ENCODE measurements at places on chromosomes 6 and 20.

DNA sequence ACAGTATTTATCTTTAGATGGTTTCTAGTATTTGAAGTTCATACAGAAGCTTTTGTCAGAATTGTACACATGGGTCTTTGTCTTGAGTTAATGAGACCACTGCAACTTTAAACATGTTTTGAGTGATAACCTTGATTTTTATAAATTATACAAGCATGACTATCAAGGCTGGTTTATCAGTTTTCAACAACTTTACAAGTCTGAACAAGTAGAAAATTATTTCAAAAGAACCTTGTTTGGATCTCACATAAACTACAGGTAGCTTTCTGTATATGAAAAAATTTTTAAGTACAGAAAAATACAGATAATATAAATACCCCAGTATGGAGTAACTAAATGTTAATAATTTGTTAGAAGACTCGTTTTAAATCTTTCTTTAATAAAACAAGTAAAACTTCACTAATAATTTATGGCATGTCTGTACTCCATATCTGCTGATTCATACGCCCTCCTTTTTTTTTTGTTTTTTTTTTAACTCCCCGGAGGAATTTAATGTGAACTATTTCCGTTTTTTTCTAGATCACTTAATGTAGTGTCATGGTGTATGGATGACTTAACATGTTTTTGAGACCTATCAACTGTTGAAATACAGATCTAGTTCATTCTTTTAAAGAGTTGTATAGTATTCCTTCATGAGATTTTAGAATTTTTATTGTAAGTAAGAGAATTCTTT, 18.3 kb downstream of the VAPB start:
- no peak for DNase-seq

- peak; percentile 12 for DNase-seq
These were observed 648 bp upstream of the BACH2 start for GRCh38 chr6:90297115-90297866.

DNA sequence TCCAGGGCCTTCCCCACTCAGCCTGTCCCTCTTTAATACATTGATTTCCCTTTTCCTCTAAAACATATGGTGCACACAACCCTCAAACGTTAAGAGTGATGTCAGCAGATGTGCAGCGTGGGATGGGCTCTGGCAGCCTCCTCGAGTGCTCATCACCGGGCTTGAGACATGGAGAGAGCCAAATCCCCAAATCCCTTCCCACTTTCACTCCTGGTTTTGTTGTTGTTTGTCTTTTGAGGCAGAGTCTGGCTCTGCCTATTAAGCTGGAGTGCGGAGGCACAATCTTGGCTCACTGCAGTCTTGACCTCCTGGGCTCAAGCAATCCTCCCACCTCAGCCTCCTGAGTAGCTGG, 5.8 kb upstream of the PLTP start:
- no peak for DNase-seq

- peak; percentile 49 for DNase-seq
These were observed 7.3 kb upstream of the ULBP2 start for GRCh38 chr6:149934249-149935156.

- DNase-seq: no peak
These were observed 61.5 kb downstream of the COL12A1 start for GRCh38 chr6:75144386-75144785.

DNA sequence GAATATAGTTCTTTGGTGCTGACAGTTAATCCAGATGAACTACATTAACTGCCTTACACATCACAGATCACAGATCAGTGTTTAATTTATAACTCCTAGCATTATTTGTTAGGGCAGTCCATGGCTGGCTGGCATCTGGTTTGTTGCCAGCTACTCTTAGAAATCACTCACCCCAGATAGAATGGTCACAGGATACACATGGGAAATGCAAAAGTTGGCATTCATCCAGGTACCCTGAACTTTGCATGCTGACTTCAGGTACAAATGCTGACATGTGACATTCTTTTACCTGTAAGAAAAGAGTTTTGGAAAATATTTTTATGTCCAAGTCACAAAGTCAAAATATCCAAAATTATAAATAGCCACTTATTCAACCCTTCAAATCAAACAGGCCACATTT, 20.2 kb downstream of the FBXL4 start:
- DNase-seq: peak; percentile 54

DNA sequence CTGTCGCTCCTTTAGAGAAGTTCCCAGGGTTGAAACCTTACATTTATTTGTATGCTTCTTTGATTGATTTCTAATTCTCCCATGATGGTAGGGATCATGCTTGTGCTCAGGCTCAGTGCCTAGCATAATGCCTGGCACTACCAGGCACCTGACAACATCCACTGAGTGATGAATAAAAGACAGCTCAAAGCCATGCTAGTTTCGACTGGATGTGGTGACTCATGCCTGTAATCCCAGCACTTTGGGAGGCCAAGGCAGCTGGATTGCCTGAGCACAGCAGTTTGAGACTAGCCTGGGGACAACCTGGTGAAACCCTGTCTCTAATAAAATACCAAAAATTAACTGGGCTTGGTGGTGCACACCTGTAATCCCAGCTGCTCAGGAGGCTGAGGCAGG, 11.6 kb upstream of the CD164 start:
- DNase-seq: no peak

DNA sequence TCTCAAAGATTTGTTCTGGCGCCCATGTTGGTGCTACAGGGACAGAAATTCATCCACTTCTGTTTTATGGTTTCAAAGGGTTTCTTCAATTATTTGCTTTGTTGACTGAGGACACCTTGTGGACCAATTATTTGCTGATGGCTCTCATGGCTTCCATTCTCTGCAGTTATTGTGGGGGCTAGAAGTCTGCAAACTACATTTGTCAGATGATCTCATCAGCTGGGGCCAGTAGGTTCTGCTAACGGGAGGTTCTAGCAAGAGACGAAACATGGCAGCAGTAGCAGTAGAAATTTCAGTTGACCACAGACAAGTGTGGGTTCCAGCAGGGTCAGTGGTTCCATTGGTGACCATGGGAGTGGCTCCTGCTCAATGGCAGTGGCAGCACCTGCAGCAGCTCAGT, 72.8 kb upstream of the BLCAP start:
- no peak for DNase-seq

- DNase-seq: no peak
These were observed 153.0 kb downstream of the CFAP61 start for GRCh38 chr20:20205141-20205861.

DNA sequence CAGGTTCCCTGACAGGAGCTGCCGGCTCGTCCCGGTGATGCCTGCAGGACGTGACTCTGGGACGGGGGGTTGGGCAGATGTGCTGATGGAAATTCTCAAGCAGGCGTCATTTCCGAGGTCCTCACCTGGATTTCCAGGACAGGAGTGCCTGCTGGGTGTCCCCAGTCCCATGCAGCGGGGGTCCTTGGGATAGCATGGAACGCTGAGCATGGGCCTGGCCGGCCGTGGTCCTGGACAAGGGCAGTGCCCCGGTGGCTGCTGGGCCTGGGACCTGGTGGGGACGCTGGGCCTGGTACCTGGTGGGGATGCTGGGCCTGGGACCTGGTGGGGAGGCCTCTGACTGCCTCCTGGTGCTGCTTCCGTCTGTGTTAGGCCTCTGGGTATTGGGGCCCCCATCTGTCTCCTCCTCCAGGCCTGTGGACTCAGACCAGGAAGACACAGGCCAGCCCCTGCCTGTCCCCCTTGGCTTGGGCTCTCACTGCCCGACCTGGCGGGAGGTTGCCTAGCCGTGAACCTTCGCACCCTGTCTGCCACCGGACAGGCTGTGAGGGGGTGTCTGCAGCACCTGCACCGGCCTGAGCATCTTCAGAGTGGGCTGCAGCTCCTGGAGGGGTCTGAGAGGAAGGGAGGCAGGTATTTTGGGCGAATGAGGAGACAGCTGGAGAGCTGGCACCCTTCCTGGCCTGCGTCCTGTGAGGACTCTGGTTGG, 6.2 kb downstream of the RTEL1 start:
- DNase-seq: no peak

DNA sequence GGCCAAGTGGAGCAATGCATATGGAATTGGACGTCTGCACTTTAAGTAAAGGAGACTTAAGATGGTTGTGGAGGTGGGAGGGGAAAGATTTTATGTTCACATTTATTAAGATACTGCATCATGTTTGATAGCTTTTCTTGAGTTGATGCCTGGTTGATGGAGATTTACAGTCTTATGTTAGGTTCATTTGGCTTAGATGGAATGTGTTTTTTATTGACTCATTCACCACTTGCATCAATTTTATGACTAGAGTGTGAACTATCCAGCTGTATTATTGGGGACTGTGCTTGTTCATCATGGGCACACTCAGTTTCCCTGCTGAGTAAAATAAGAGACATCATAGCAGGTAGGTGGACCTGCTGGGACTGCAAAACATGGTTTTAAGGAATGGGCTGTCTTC, 91.2 kb upstream of the SCP2D1 start:
- DNase-seq: no peak

- no peak for DNase-seq
These were observed 289 bp downstream of the FOXP4 start for GRCh38 chr6:41546475-41546865.

DNA sequence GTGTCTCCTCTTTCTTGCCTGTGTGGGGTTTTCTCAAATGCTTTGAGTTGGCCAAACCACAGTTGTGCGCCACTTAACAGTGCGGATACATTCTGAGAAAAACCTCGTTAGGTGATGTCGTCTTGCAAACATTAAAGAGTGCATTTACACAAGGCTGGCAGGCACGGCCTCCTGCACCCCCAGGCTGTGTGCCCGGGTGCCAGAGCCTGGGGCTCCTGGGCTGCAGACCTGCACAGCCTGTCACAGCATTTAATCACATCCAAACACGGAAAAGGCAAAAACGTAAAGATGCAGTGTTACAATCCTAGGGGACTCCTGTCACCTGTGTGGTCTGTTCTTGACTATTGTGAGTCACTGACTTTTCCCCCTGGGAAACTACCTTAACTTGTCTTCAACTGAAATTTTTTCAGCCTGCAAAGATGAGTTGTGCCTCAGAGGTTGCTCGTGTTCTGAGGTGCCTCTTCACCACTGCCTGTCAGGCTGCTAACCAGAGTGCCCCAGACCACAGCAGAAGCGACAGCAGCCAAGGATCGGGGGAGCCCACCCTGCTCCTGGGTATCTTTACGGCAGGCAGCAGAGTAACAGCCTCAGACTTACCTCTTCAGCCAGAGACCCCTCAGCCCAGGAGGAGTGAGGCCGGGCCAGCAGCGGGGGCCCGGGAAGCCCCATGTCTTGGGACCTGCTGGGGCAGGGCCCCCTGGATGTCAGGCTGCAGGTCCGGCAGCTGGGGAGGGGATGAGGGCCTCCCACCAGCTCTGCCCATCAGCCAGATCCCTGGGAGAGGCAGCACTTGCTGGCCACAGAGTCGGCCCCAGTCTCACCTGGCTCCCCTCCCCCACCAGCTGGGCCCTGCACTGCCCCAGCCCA, 683 bp upstream of the C20orf204 start:
- peak; percentile 5 for DNase-seq

- DNase-seq: no peak
These were observed 546.5 kb downstream of the PRKN start for GRCh38 chr6:162181111-162181510.

GRCh38 chr6:149395185-149395584, 4.9 kb upstream of the SUMO4 start:
- DNase-seq: no peak

- no peak for DNase-seq
These were observed 58.5 kb upstream of the ATXN1 start for GRCh38 chr6:16819752-16820151.

GRCh38 chr20:5153152-5153467, 26.3 kb downstream of the CDS2 start:
- no peak for DNase-seq

GRCh38 chr6:150245148-150245935, 102.5 kb downstream of the PPP1R14C start:
- DNase-seq: no peak

DNA sequence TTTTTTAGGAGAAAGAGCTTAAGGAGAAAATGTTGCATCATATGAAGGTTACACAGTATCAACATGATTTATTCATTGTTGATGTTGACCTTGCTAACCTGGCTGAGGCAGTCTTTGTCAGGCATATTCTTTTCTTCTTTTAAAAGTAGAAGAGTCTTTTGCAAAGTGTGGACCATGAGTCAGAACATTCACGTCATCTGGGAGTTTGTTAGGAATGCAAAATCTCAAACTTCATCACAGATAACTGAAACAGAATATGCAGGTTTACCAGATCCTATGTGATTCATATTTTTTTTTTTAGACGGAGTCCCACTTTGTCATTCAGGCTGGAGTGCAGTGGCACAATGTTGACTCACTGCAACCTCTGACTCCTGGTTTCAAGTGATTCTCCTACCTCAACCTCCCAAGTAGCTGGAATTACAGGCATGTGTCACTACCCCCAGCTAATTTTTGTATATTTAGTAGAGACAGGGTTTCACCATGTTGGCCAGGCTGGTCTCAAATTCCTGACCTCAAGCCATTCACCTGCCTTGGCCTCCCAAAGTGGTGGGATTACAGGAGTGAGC, 530.4 kb upstream of the BTBD3 start:
- DNase-seq: no peak

DNA sequence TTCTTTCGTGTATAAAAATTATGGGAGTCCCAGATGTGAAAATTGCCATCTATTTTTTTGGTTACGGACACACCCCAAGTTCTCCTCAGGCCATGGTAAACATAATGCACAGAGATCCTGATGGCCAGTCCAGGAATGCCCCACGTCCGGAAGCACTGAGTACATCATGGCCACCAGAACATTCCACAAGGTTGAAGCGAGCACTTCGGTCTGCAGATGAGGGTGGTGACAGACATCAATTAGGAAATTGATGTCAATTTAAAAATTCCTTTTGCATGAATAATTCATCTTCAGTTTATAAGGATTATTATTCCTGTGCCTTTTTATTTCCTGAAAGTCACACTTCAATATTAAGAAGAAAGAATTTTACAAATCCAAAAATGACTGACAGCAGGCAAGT, 13.2 kb upstream of the EXOC2 start:
- no peak for DNase-seq

- DNase-seq: no peak
These were observed 36.4 kb downstream of the RPP40 start for GRCh38 chr6:4967301-4968030.

GRCh38 chr6:163086624-163086920, 327.9 kb upstream of the QKI start:
- no peak for DNase-seq

GRCh38 chr6:36129941-36130666, at the start of gene MAPK13:
TSS of gene MAPK13 (plus strand) at chr6:36130513. CDS start at chr6:36130583, 70 bp downstream.
- DNase-seq: no peak

DNA sequence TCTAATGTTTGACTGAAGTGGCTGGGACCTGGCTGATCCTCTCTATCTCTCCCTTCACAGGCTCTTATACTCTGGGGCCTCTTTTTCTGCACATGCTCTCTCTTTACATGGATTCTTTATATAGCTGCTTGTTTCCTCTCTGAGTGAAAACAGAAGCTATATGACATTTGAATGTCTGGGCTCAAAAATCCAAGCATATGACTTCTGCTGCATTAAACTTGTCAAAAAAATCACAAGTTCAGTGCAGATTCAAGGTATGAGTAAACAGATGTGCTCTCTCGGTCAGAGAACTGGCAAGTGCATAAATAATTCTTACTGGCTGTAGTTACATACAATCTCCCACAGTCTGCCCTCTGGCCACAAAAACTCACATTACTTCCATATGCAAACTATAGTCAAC, 96.6 kb downstream of the LCA5 start:
- DNase-seq: no peak
